B cell (primary cell): ENCODE measurements at places on chromosomes 4 and X. TPM values are rescaled to one million over a fixed set of nuclear protein-coding genes. Genes with fewer than 3 reads are reported as not detected.

The CFAP99 gene
- polyA plus RNA-seq, result not detected in 2 replicates

The C4orf36 gene
- polyA plus RNA-seq, result 0.24 and 0.36 TPM in 2 replicates

The ART3 gene
- polyA plus RNA-seq, result not detected in 2 replicates

The SLC10A4 gene
- polyA plus RNA-seq, result 0.07 and 0.14 TPM in 2 replicates

DNA sequence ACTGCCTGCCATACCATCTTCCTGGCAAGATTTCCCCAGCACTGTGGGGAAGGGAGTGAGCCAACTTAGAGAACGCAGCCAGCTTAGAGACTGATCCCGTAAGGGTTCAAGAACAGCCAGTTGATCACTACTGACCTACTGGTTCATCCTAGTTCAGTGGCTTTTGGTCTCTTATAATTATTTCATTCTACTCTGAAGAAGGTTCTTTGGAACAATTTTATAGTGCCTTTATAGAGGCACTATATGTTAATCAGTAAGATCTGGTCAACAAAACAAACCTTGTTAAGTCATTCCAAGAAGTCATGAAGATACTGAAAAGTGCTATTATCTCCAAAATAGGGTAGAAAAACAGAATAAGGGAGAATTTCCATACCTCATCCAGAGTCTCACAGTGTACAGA is 33.2 kb upstream of the ENPEP start:
- no peaks in the 10 kb centered on the region for H3K27me3 ChIP-seq
- no peak overlapping the region for H3K4me3 ChIP-seq
- no peaks in the 10 kb centered on the region for H3K4me1 ChIP-seq
- DNase-seq, result no peak
- H3K36me3 ChIP-seq, result no peaks in the 10 kb centered on the region
- H3K27ac ChIP-seq, result no peak overlapping the region

- H3K27me3 ChIP-seq, result peaks cover 26% of the 10 kb centered on the region
- H3K4me1 ChIP-seq, result peaks cover 6% of the 10 kb centered on the region
- peak; percentile 3 for DNase-seq
- H3K27ac ChIP-seq, result no peak within 1 kb of the TSS
Observed at GRCh38 chr4:113979148-113979904, at the start of gene ARSJ. Gene ARSJ (minus strand): TSS chr4:113979647. CDS start chr4:113978834, 813 bp downstream.

GRCh38 chr4:140291259-140291658 is 82.2 kb upstream of the SCOC start:
- H3K36me3 ChIP-seq, result no peaks in the 10 kb centered on the region
- no peak overlapping the region for H3K4me3 ChIP-seq
- H3K27me3 ChIP-seq, result no peaks in the 10 kb centered on the region
- H3K27ac ChIP-seq, result no peak overlapping the region

- no peaks in the 10 kb centered on the region for H3K4me1 ChIP-seq
- no peak for DNase-seq
- no peaks in the 10 kb centered on the region for H3K36me3 ChIP-seq
- no peaks in the 10 kb centered on the region for H3K27me3 ChIP-seq
- H3K4me3 ChIP-seq, result no peak overlapping the region
Observed at GRCh38 chr4:6233929-6234328, 33.6 kb upstream of the JAKMIP1 start.

DNA sequence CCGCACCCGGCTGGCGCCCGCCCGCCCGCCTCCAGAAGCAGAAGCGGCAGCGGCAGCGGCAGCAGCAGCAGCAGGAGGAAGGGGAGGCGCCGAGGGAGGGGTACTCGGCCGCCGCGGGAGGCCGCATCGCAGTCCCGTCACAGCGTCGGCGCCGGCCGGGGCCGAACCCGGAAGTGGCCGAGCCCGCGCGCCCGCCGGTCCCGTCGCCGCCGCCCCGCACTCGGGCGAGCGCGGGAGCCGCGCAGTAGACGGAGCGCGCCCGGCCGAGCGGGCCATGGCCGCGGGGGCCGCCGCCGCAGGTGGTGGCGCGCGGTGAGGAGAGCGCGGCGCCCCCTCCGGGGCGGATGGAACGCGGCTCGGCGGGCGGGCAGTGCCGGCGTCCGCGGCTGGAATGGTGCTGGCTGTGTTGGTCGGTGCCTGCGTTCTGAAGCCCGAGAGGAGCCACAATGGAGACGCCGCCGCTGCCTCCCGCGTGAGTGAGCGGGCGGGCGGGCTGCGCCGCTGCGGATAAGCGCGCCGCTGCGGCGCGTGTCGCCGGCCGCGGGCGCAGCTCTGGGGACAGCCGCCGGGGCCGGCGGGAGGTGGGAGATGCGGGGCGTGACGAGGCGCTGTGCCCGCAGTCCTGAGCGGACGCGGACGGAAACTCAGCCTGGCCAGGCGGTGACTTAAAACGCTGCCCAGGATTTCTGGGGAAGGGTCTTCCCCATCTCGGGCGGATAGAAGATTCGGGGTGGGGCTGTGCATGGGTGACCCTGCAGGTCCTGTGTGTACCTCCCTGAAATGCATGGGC is at the start of gene KLHL2:
KLHL2 (plus strand) TSS at position 131 of the 790 bp plus-strand sequence; CDS start at position 447, 316 bp downstream.
- H3K4me1 ChIP-seq, result peaks cover 36% of the 10 kb centered on the region
- no peaks in the 10 kb centered on the region for H3K27me3 ChIP-seq
- peak within 1 kb of the TSS; percentile 73 for H3K27ac ChIP-seq
- peak; percentile 88 for DNase-seq
- H3K36me3 ChIP-seq, result no peaks in the 10 kb centered on the region

DNA sequence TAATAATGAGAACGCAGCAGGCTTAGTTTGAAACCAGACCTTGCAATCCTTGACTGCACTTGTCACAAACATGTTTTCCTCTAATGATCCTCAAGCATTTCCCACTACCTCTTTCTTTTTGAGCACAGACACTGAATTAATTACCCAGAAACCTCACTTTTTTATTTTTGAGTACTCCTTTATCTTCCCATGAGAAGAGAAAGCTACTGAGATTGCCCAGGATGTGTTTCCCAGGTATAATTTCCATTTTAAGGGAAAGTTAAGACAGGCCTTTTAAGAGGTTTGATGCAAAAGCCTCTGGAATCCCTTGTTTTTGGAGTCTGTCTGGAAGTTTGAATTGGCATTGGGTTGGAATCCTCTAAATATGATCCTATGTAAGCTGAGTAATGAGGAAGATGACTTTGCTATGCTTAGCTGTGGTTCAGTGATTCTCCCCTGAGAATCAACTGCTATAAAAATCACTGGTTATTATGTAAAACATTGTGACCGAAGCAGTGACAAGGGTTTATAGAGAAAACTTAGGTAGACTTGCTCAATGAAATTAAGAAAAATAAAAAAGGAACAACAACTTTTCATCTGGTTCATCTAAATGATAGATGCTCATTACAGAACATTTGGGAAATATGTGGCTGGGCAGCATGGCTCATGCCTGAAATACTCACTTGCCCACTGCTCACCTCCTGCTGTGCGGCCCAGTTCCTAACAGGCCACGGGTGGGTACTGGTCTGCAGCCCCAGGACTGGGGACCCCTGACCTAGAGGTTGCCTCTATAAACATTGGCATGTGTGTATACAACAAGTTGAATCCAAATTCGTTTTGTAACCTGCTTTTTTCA is 10.8 kb upstream of the RHOH start:
- peak; percentile 87 for DNase-seq
- H3K27me3 ChIP-seq, result no peaks in the 10 kb centered on the region
- peak overlapping the region; percentile 92 for H3K27ac ChIP-seq

- H3K4me3 ChIP-seq, result no peak overlapping the region
- no peaks in the 10 kb centered on the region for H3K27me3 ChIP-seq
- H3K4me1 ChIP-seq, result no peaks in the 10 kb centered on the region
- H3K36me3 ChIP-seq, result no peaks in the 10 kb centered on the region
- H3K27ac ChIP-seq, result no peak overlapping the region
- DNase-seq, result no peak
Observed at GRCh38 chr4:53932796-53933610, 131.4 kb downstream of the CHIC2 start.

- no peaks in the 10 kb centered on the region for H3K36me3 ChIP-seq
- no peak overlapping the region for H3K4me3 ChIP-seq
- no peak for DNase-seq
- H3K27ac ChIP-seq, result no peak overlapping the region
Observed at GRCh38 chr4:7650606-7651385, 216.1 kb upstream of the PSAPL1 start.

GRCh38 chrX:109199726-109200125 is 282.2 kb downstream of the GUCY2F start:
- H3K27me3 ChIP-seq, result no peaks in the 10 kb centered on the region
- no peaks in the 10 kb centered on the region for H3K4me1 ChIP-seq
- no peak for DNase-seq
- no peak overlapping the region for H3K4me3 ChIP-seq

DNA sequence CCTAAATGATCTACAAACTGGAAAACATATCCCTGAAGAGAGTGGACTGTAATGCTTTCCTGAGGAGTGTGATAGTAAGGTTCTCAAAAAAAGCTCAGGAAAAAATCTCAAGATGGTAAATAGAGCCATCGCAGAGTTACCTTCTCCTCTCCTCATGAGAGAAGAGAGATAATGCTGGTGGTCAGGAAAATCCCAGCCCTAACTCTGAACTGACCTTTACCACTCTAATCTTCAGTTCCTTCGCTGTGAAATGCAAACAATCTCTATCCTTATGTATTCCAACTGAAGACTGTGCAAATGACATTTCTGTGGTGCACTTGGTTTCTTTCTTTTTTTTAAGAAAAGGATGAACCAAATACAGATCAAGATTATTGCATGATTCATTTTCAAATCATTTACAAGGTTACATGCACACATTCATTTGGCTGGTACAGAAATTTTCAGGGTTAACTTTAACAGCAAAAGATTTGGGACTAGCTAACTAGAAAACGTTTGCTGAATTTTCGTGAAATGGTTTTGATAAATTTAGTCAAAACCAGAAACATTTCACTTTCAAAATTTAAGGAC is 8.3 kb downstream of the PPM1K start:
- H3K36me3 ChIP-seq, result peaks cover 5% of the 10 kb centered on the region
- H3K27me3 ChIP-seq, result no peaks in the 10 kb centered on the region
- peaks cover 70% of the 10 kb centered on the region for H3K4me1 ChIP-seq
